ENCODE measurements at places on chromosomes 4 and X.

DNA sequence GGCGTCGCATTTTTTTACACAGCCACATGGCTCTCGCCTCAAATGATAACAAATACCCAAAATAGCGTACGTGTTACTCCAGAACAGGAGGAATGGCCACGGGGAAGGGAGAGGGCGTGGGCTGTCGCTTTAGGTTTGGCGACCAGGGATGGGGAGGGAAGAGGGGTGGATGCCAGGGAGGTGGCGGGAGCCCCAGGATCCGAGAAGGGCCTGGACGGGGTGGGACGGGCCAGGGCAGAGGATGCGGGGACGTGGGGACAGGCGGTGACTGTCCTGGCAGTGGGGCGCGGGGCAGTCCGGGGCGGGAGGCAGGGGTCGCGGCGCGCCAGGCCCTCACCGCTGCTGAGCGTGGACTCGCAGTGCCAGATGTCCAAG, 631 bp downstream of the TMEM47 start:
- DNase-seq, result peak; percentile 31

DNA sequence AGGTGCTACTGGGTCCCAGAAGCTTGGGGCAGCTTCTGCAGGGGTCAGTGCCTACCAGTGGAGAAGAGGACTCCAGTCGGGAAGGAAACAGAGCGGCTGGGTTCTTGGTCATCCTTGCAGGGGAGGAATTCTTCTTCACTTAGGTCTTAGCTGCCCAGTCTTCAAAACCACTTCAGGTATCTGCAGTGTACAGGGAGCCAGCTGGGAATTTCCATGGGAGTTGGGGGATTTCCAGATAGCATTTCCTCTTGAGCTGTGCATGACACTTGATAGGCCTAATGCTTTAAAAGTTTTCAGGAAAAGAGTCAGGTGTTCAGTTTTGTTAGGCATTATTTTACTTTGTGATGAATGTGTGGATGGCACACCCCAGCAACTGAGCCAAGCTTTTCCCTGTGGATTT, 58.1 kb upstream of the ENPP6 start:
- DNase-seq, result no peak

- no peak for DNase-seq
Measured at GRCh38 chr4:16289897-16290554, 63.8 kb upstream of the TAPT1 start.

- DNase-seq, result no peak
Measured at GRCh38 chr4:150828159-150828558, 186.9 kb downstream of the LRBA start.

DNA sequence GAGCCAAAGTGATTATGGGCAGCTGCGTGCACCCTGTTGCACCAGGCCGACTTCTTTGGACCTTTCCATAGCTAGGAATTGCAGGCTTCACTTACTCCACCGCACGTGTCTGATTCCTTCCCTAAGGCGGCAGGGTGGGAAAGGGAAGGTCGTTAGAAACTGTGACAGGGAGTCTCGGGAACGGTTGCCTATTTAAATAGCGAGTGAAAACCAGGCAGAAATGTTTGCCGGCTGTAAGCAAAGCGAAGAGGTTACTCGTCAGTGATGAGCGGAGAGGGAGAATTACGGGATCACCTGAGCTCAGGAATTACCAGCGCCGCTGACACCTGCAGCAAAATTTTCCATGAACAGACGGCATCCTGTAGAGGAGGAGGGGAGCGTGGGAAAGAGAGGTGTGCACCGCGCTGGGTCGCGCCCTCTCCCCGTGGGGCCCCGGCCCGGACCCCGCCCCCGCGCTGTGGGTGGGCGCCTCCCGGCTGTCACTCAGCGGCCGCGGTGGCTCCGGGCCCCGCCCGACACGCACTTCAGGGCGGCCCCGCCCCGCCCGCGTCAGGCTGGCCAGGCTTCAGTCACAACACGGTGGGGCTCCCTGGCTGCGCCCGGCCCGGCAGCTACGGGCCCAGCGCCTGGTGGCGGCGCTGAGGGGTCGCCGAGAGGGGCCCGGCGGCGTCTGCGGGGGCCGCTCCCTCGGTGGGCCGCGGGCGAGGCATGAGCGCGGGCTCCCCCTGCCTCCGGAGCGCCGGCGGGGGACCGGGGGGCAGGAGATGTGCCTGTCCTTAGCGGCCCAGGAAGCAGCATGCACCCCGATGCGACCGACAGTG, at the start of gene SNX25:
SNX25 (plus strand) TSS at position 568 of the 821 bp plus-strand sequence; CDS start at position 797, 229 bp downstream.
- peak; percentile 95 for DNase-seq

- DNase-seq, result no peak
Measured at GRCh38 chr4:126895988-126896570, 736.7 kb upstream of the INTU start.

GRCh38 chrX:18664947-18665346, 7.0 kb downstream of the RS1 start:
- DNase-seq, result no peak

- DNase-seq, result no peak
Measured at GRCh38 chr4:108080747-108081146, 88.0 kb downstream of the LEF1 start.

GRCh38 chr4:150799207-150799606, 215.9 kb downstream of the LRBA start:
- DNase-seq, result no peak

DNA sequence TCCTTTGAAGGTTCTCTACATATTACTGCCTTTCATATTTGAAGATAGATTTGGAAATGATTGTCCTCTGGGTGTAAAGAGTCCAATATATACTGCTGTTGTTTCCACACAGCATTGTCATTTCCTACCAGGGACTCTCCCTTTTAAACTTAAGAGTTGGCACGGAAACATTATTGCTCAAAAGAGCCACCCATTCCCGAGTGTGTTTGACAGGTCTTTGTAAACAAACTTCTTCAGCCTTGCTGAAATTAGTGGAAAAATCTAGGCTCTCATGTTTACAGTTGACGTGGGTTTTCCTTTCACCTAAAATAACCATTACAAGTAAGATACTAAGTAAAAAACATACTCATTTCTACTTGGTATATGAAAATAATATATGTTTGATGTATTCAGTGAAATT, 111.4 kb upstream of the LIMCH1 start:
- DNase-seq, result no peak

GRCh38 chr4:178240891-178241290, 798.7 kb upstream of the AGA start:
- no peak for DNase-seq

- DNase-seq, result no peak
Measured at GRCh38 chrX:35726176-35726575, 72.0 kb upstream of the MAGEB16 start.

- DNase-seq, result peak; percentile 58
Measured at GRCh38 chr4:2069161-2069971, 10.2 kb downstream of the NAT8L start.

DNA sequence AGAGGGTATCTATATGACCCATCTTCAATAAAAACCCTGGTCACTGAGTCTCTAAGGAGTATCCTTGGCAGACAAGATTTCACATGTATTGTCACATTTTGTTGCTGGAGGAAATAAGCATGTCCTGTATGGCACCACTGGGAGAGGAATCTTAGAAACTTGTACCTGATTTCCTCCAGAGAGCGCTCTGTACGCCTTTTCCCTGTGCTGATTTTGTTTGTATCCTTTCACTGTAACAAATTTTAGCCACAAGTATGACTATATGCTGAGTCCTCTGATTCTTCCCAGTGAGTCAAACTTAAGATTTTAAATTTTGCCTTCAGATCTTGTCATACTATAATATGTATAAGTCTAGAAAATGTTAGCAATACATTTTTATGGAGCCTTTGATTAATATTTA, 102.8 kb downstream of the ITIH6 start:
- DNase-seq, result no peak

- DNase-seq, result no peak
Measured at GRCh38 chr4:152976212-152976761, 40.2 kb downstream of the FHDC1 start.

DNA sequence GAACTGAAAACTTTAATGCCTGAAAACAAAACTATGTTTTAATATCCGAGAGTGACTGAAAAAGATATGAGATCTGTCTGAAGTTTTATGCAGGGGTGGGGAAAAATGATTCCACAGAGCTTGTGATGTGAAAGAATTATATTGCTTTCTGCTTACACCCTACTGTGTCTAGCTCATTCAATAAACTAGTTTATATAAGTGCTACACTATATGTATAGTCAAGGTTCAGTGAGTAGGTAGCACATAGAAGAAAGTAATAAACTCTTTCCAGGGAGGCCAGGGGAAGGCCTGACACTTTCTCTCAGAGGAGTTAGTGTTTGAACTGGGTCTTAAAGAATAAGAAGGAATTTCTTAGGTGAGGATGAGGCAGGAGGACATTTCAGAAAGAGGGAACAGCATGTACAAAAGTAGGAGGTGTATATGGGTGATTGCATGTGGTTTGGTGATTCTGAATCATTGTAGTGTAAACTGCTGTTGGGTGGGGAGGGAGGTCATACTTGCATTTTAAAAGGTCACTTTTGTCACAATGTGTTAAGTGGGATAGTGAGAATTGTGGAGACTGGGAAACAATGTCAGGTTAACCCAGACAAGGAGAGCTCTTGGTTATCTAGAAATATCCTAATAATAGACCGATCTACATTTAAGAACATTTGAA, 25.1 kb upstream of the TEX13D start:
- DNase-seq, result no peak

DNA sequence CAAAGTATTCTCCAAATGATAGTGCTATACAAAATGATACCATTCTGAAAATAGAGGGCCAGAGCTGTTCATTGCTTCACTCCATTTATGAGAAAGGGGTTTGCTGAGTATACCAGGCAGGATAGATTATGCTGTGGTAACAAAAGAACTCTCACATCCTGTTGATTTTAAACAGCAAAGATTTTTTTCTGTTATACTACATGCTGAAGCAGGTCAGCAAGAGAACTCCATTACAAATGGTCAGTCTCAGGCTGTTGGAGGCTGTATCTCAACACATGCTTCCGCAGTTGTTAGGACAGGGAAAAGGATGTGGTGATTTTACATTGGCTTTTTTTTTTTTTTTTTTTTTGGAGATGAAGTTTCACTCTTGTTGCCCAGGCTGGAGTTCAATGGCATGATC, 13.7 kb upstream of the KLHL5 start:
- DNase-seq, result no peak

GRCh38 chr4:95204267-95204844, 344.4 kb downstream of the UNC5C start:
- DNase-seq, result no peak

- DNase-seq, result no peak
Measured at GRCh38 chrX:139554376-139554775, 23.8 kb downstream of the F9 start.

DNA sequence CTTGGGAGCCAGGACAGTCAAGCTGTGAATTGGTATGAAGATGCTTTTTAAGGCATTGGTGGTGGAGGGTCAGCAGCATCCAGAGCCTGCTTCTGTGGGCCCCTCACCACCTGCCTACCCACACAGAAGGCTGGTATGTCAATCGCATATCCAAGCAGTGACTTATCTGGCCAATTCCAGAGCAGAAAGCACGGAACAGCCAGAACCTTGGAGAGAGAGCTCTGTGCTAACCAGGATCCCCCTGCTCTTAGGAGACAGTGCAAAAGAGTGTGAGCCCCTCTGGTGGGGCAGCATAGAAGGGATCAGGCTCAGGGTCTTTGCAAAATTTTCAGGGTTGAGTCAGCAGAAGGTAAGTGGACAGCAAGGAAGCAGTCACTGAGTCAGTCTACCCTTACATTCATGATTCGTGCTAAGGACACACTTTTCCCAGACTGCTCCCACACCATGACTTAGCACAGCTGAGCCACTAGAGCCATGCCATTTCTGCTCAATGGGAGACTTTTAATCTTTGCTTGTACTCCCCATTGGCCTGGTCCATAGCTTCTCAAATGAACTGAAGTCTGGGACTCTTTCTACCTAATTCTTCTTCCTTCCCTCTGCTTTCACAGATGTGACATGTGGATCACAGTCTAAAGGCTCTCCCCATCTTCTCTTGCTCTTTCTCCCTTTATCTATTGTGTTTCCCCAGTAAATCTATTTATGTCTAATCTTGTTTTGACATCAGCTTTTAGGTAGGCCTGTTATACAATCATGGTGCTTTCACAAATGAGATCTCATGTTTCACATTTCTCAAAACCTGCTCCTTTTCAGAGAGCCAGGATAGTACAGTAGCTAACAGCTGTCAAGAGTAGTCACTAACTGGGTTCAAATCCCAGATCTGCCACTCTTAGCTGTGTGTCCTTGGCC, 20.0 kb downstream of the MORF4L2 start:
- DNase-seq, result no peak

GRCh38 chr4:158535130-158535614, 13.5 kb downstream of the RXFP1 start:
- DNase-seq, result no peak

DNA sequence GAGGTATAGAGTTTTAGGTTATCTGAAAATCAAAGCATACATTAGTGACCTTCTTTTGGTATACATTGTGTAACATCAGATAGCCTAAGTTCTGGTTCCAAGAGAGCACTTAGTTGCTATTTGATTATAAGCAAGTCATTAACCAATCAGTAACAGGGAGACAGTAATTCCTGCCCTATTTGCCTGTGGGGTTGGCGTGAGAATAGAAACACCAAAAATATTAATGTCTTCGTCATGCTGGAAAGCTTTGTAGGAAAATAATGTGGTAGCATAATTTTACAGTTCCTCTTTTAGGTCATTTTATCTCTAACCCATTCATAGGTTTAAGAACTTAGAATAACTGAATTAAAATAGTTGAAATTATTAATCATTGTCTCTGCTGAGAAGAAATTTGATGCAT, 37.8 kb downstream of the NPNT start:
- no peak for DNase-seq

All from upper lobe of right lung (tissue), 1 donor.